ENCODE measurements at places on chromosomes 7 and 10.
A peak's percentile ranks its signal among the peaks of the same experiment; 100 is the strongest.

- DNase-seq: no peak
These were observed 253.2 kb upstream of the SMIM30 start for GRCh38 chr7:113371416-113372043.

GRCh38 chr10:6580279-6581029, 378 bp upstream of the PRKCQ start:
- peak; percentile 61 for DNase-seq

GRCh38 chr10:12507165-12507850, 158.0 kb downstream of the CAMK1D start:
- DNase-seq: no peak

DNA sequence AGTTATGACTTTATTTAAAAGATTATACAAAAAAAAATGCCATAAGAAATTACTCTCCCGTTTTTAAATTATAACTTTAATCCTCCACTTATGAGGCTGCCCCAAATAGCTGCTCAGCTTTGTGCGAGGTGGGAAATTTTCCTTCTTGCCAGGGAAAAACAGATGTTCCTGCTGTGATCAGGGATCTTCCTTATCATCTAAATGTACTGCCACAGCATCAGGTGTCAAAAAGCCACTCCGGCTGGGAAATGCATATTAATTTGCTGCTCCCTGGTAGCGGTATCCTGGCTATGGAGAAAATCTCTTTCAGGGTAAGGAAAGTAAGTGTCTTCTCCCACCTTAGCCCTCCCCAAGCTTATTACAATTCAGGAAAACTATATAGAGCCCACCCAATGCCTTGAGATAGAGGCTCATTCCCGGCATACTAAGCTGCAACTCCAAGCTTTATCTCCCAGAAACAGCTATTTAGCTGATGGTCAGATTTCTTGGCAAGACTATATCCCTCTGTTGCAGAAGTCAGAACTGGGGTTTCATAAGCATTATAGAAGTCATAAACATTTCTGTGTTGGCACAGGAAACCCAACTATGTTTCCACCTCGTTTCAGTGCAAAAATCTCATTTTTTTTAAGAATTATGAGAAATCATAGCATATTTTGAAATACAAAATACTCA, 360.4 kb downstream of the PARD3 start:
- no peak for DNase-seq

- DNase-seq: no peak
These were observed 35.1 kb upstream of the PCGF5 start for GRCh38 chr10:91185239-91185875.

DNA sequence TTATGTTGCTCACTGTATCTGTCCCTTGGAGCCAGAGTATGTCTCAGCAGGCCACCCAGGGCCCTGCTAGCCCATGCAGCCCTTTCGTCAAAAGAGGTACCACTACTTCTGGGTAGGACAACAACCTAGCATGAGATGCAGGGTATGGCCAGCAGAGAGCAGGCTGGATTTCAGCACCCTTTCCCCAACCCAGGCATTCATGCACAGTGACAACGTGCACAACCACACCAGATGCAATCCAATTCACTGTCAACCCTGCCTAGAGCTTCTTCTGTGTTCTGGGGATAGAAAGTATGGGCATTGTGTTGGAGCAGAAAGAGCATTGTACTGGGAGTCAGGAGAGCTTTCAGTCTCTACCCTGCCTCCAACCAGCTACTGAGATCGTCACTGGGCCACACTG, 37.9 kb downstream of the JAZF1 start:
- DNase-seq: no peak

GRCh38 chr7:96306385-96307125, 15.3 kb downstream of the SLC25A13 start:
- DNase-seq: no peak

- peak; percentile 31 for DNase-seq
These were observed 1.1 kb upstream of the GTF2I start for GRCh38 chr7:74656441-74656836.

- DNase-seq: no peak
These were observed 43.4 kb downstream of the ADCYAP1R1 start for GRCh38 chr7:31095286-31096197.

DNA sequence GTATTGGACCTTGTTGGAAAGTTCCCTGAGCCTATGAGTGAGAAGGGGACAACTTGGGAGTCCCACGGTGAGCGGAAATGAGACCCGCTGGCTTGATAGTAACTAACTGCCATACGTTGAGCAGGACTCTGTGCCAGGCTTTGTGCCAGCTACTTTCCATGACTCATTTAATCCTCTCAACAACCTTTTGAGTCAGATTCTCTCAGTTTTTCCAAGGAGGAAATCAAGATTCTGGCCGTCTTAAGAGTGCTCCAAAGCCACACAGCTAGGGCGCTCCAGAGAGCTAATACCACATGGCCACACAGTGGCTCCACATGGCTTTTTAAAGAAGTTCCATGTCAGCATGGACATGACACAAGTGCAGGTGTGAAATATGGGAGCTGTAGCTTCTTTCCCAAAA, 55.7 kb downstream of the NOD1 start:
- no peak for DNase-seq

DNA sequence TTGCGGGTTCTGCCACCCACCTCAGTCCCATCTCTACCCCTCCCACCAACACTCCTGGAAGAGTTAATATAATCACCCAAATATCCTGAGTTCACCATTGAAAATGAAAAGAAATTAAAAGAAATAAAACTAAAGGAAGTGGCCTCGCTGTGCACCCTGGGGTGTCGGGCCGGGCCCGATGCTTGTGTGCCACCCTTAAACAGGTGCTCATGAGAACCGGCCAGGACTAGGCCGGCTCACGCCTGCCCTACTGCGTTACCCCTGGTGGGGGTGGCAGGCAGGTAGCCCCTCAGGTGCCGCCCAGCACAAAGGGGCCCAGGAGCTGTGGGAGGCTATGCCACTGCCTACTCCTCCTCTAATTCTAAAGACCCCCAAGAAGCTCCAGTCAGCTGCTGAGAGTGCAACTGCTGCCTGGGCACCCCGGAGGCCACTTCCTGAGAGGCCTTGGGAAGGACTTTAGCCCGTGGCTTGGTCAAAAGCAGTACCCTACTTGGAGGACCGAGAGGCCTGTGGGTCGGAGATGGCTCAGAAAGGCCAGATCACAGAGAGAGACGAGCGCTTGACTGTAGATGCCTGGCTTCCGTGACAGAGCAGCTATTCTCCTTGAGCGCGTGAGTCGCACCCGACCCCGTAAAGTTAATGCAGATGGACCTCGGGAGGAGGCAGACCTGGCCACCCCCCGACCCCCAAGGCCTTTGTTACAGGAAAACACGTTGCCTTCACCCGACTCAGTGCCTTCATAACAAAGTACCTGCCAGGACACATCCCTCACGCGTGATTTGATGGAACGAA, 51.0 kb upstream of the PPP2R2D start:
- DNase-seq: no peak

- no peak for DNase-seq
These were observed 83.1 kb downstream of the VPS41 start for GRCh38 chr7:38825721-38826440.

GRCh38 chr10:71314028-71314693, 4.9 kb upstream of the SLC29A3 start:
- DNase-seq: peak; percentile 53

DNA sequence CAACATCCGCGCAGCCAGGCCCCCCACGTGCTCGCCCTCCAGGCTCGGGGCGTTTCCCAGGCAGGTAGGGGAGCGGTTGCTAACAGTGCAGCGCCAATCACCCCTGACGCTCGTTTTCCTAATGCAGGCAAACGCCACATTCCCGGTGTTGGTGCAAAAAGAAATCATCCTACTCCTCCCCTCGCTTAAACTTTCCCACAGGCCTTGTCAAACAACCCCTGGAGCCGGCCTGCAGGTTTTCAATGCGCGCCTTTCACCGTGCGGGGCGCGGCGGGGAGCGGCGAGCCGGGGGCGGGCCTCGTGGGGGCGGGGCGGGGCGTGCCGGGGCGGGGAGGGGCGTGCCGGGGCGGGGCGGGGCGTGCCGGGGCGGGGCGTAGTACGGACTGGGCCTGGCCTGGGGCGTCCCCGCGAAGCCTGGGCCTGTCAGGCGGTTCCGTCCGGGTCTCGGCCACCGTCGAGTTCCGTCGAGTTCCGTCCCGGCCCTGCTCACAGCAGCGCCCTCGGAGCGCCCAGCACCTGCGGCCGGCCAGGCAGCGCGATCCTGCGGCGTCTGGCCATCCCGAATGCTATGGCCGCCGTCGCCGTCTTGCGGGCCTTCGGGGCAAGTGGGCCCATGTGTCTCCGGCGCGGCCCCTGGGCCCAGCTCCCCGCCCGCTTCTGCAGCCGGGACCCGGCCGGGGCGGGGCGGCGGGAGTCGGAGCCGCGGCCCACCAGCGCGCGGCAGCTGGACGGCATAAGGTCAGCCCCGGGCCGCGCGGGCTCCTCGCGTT, at the start of gene ECHDC3:
ECHDC3 (plus strand) TSS at position 374 of the 770 bp plus-strand sequence; CDS start at position 569, 195 bp downstream.
- DNase-seq: peak; percentile 88

- no peak for DNase-seq
These were observed 165.9 kb upstream of the PPP1R3A start for GRCh38 chr7:114084472-114085312.

GRCh38 chr7:9502269-9502668, 1068.9 kb downstream of the NXPH1 start:
- no peak for DNase-seq

DNA sequence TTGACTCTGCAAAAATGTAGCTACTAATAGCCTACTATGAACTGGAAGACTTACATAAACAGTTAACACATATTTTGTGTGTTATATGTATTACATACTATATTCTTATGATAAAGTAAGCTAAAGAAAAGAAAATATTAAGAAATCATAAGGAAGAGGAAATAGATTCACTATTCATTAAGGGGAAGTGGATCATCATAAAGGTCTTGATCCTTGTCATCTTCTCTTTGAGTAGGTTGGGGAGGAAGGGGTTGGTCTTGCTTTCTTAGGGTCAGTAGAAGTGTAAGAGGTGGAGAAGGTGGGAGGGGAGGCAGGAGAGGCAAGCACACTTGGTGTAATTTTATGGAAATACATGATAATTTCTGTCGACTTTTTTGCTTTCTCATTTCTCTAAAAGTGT, 81.3 kb downstream of the NAMPT start:
- no peak for DNase-seq

DNA sequence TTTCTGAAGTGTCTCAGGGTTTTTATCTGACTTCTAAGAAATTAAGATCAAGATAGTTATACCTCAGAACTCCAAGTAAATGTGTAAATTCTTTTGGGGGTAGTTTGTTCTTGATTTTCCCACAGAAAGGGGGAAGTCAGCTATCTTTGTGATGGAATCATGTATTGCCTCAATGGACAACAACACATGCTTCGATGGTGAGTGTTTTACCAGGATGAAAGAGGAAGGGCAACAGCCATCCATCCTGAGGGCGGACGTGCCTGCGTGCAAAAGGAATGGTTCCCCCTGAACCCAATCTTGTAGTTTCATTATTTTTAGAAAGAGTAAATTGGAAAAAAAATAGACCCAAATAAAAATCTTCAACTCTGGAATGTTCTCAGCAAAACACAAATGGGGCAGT, 67.2 kb upstream of the ZPBP start:
- no peak for DNase-seq

- DNase-seq: no peak
These were observed 1.9 kb upstream of the GPER1 start for GRCh38 chr7:1085910-1086421.

DNA sequence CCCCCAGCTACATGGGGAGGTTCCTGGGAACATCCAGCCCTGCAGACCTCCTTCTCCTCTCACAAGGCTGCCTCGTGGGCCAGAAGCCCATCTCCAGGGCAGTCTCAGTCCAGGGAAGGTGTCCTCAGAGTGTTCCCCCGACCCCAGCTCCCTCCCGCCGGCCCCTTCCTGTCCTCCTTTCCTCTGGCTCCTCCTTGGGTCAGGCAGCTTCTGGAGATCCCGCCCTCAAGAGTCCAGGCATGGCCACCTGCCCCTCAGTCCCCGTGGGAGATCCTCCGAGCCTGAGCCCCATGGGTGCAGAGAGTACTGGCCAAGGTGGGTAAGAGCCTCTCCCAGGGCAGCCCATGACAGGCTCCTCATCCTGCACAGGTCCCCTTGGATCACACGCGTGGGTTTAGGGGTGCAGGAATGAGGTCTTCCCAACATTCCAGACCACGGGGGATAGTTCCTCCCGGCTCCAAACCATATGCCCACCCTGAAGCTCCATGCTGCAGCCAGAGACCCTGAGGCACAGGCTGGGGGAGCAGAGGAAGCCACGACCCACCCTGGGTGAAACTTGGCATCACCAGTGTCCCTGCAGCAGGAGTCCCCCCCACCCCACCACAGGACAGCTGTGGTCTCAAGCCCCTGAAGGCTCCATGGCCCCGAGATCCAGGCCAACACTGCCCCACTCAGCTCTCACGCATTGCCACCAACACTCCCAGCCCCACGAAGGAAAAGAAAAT, 65.5 kb downstream of the OAT start:
- no peak for DNase-seq

GRCh38 chr7:3754493-3755341, 453.7 kb downstream of the SDK1 start:
- no peak for DNase-seq

DNA sequence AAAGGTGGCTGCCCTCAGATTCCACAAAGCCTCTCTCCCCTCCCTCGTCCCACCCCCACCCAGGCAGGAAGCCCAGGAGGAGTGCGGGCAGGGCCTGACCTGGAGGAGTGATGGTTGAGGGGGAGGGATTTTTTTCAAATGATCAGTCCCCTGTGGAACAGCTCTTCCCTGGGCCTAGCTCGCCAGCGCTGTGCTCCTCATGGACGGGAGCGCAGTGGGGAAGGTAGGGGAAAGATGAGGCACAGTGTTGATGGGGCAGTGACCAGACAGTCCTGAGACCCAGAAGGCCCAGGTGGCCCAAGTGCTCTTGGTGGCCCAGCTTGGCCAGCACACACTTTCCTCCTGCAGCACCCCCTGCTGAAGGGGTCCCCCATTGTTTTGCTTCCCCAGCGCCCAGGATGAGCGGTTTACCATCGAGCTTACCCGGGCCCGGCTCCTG, 8.5 kb downstream of the SAP25 start:
- DNase-seq: no peak

GRCh38 chr10:5146920-5147254, 38.1 kb downstream of the AKR1C8 start:
- no peak for DNase-seq

GRCh38 chr10:42953684-42954674, 122.9 kb upstream of the RET start:
- DNase-seq: no peak

GRCh38 chr7:96238976-96239766, 82.7 kb downstream of the SLC25A13 start:
- DNase-seq: no peak

DNA sequence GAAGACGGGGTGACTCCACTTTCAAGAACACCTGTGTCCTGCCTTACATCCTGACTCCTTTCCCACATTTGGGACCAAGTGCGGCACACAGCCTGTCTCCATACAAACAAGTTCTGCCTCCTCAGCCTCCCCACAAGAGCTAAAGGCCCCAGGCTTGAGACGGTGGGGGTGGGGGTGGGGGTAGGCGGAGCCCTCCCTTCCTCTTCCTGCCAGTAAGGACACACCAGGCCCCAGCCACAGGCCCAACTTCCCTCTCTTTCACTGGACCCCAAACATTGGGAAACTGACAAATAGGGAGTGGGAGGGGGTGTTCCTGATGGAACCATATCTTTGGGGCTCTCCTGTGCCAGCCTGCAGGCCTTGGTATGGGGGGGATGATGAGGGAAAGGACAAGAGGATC, 4.6 kb downstream of the CDK5 start:
- no peak for DNase-seq

DNA sequence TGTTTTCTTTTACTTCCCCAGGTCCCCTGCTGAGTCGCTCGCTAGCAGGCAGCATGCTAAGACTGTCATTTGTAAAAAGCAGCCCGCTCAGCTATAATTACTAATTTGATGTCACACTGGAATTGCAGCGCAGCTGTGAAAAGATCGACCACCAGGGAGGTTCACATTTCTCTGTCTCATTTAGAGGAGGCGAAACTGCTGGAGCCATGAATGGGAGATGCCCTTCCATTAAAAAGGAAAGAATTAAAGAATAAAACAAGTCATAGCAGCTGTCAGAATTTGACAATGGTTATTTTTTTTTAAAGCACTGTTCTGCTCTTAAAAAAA, 153.5 kb downstream of the PIP4K2A start:
- no peak for DNase-seq

Measured in GM12892 (cell line).